ENCODE measurements at places on chromosomes 12 and 14. TPM values are rescaled to one million over a fixed set of nuclear protein-coding genes. Genes with fewer than 3 reads are reported as not detected.

DNA sequence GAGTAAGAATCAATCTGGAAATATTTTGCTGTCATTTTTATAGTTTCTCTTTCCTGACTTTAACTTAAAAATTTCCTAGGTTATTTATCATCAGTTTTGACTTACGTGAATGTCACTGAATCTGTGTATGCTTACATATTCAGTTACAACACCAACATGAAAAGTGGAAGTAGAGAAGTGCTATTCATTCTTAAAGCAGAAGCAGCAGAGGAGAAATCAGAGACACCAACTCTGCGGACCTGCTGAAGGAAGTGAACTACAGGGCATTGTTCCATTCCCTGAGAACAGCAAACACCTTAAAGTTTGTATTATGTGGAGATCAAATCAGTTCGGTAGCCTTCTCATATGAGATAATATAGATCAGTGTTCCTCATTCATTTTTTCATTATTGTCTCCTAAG lies 34.1 kb downstream of the RAD51B start:
- DNase-seq = no peak

DNA sequence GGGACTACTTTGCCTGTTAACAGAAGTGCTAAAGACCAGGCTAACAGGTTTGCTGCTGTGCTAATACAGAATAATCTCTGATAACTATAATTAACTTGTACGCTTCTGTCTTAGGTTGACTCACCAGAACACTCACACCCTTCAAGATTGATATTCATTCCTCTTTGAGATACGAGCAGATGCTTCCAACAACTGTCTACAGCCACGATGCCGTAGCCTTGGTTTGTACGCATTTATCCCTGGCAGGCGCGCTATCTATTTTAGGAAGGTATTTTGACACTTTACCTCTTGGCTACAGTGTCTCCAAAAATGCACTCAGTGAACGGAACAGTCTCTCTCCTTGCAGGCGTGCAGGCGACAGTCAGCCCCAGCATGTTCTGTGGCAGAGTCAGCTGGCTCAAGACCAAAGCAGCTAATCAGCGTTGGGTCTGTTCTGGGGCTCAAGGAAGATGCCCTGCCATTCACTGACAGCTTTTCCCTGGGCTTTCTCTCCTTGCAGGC lies 146.4 kb upstream of the PRICKLE1 start:
- DNase-seq = no peak

GRCh38 chr12:121490401-121491281 lies 90.2 kb downstream of the KDM2B start:
- DNase-seq = no peak

DNA sequence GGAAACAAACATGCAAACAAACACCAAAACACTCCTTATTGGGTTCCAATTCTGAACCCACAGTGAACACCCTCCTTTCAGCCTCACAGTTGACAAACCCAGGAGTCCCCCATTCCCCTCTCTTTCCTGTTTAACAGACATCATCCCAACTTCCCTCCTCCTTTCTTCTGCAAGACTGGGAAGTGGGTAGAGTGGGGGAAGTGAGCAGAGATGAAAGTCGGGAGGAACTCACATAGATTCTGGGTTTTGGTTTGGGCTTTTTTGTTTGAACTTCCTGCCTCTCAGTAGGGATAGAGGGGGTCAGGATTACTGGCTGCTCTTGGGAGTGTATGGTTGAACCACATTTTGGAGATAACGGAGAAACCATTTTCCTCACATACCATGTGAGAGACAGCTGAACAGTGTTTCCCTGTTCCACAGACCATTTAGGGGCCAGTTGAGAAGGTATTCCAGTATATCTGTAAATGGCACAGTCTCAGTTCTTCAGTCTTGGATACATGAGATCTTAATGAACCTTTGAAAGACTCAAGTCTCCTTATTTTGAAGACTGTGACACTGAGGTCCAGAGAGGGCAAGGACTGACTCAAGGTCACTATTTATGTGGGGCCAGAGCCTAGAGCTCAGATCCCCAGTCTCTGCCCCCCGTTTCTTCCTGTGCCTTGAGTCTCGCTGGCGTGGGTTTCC lies 3.9 kb upstream of the GPR84 start:
- DNase-seq = no peak

- peak; percentile 12 for DNase-seq
Measured at GRCh38 chr14:67622675-67623074, 3.0 kb downstream of the ARG2 start.

DNA sequence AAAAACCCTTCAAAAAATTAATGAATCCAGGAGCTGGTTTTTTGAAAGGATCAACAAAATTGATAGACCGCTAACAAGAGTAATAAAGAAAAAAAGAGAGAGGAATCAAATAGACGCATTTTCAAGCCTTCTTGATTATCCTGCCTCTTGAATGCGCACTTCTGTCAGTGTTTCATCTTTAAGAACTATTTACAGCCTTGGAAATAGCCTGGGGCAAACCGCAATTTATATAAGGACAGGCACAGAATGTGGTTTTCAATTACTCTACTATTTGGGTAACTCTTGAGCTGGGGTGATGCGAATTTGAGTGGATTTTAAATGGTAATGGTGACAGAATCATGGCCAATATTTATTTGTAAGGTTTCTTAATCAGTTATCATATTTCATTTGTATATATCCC lies 179.1 kb upstream of the OTX2 start:
- no peak for DNase-seq

- DNase-seq = no peak
Measured at GRCh38 chr12:31645924-31646323, 13.6 kb upstream of the ETFBKMT start.

GRCh38 chr12:96117460-96117859 lies 76.7 kb upstream of the ELK3 start:
- DNase-seq = no peak

- no peak for DNase-seq
Measured at GRCh38 chr14:61519735-61520134, 175.6 kb upstream of the HIF1A start.

- no peak for DNase-seq
Measured at GRCh38 chr12:91422811-91423692, 240.4 kb upstream of the DCN start.

DNA sequence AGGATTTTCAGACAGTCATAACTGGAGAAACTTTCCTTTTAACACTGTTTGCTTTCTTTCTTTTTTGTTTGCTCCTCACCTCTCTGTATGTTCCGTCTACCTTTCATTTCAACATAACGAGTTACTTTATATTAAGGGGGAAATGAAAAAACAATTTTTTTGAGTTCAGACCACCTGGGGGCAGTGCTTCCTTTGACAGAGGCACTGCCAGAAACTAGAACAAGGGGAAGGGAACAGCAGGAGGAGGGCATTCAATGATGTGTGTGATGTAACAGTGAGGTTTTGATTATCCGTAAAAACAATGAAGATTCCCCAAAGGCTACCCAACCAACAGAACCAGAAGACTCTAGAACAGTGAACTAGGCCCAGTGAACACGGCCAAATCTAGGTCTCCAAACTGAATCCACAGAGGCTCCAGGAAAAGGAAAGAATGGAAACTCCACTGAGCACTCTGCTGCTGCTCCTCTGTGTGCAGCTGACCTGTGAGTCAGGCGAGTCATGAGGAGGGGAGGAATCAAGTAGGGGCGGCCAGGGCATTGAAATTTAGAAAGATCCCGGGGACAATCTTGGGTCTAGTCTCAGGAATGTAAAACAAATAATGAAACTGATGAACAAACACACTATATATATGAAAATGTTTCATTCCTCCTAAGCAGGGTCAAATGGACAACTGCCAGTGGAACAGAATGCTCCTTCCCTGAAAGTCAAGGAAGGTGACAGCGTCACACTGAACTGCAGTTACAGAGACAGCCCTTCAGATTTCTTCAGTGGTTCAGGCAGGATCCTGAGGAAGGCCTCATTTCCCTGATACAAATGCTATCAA lies 323.5 kb downstream of the DAD1 start:
- no peak for DNase-seq

The CLEC1A gene
- 2.8 TPM for total RNA-seq

The RNF212B gene
- total RNA-seq = not detected

The CCDC177 gene
- not detected for total RNA-seq

The GALNT9 gene
- total RNA-seq = 0.20 TPM

The KIF5A gene
- total RNA-seq = 0.39 TPM

The ADAMTS20 gene
- 0.10 TPM for total RNA-seq

The OR4E2 gene
- not detected for total RNA-seq

The SYCP3 gene
- total RNA-seq = 0.10 TPM

The NPAS3 gene
- 3.8 TPM for total RNA-seq

The RFX4 gene
- not detected for total RNA-seq

The DRAM1 gene
- total RNA-seq = 4.7 TPM

The C12orf50 gene
- total RNA-seq = not detected

All from skin of body (tissue), 3 donors.